ENCODE measurements at places on chromosomes 4 and X.
A peak's percentile ranks its signal among the peaks of the same experiment; 100 is the strongest.

DNA sequence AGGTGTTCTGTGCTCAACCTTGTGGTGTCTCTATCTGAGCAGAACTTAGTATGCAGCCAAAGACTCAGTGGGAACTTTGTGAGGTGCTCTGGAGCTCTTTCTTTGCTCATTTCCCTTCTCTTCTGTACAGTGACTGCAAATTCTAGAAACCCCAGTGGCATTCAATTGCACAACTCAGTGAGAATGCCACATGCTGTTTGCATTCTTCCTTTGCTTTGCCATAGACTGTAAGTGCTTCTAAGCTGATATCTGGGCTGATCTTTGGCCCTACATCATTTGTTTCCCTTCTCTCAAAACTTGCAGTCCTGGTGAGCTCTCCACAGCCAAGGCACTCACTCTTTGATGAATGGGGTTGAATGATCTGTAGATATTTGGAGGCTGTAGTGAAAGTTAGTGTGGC lies 7.0 kb downstream of the PNMA3 start:
- DNase-seq, result no peak

DNA sequence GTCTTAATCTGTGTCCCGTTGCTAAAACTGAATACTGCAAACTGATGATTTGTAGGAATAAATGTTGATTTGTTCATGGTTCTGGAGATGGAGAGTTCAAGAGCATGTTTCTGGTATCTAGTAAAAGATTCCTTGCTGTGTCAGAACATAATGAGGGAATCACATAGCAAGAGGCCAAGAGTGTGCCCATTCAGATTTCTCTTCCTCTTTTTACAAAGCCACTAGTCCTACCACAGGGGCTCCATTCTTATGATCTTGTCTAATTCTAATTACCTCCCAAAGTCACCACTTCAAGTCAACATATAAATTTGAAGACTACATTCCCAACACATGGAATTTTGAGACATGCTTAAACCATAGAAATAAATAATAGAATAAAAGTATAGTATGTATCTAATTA lies 608.8 kb upstream of the EPHA5 start:
- DNase-seq, result no peak

GRCh38 chr4:137213372-137214173 lies 318.7 kb downstream of the PCDH18 start:
- DNase-seq, result no peak

- no peak for DNase-seq
Observed at GRCh38 chr4:184889666-184890335, 64.0 kb upstream of the ACSL1 start.

GRCh38 chr4:4662230-4662629 lies 120.4 kb upstream of the STX18 start:
- no peak for DNase-seq

DNA sequence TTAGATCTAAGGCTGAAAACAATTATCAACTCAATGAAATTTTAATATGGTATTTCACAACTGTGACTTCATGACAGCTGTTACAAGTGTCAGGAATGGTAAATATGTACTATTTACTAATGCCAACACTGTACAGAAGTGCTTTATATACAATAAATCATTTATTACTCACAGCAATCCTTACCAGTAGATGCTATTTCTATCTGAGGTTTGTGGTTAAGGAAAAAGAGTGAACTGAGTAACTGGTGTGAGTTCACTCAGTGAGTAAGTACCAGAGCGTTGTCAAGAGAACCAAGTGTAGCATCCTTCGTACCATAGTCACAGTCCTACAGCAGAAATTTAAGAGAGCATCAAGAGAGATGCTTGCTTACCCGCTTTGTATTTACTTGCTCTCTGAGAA lies 23.3 kb downstream of the MTHFD2L start:
- DNase-seq, result no peak

DNA sequence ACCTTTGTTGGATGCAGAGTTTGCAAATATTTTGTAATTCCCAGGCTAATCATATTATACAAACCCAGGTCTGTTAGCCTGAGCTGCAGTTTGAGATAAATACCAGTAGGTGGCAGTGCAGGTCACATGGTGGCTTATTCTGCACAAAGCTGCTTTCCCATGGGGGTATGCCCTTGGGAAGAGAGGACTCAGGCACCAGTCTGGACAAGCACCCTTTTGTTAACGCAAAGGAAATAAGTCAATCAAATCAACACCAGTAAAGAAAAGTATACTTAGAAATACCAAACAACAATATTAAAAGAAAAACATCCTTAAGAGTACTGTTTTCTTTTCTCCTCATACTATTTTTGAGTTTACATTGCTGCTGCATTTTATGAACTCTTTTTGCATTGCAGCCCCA lies 389.0 kb upstream of the ZFP42 start:
- peak; percentile 31 for DNase-seq

DNA sequence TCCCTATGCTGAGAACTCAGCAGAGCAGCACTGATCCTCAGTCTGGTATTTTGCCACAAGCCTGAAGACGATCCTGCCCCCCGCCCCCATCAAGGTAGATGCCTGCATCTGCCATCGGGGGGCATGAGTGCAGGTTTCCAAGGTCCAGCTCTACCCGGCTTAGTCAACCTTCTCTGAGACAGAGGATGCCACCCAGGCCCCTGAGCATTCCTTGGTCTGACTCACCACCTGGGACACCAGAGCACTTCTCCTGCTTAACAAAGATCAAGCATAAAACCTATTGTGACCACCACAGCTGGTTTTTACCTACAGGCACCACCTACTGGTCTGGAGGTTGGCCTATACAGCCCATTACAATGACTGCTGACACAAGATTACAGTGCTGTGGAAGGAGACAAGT lies 1168.1 kb downstream of the PCDH19 start:
- DNase-seq, result no peak

DNA sequence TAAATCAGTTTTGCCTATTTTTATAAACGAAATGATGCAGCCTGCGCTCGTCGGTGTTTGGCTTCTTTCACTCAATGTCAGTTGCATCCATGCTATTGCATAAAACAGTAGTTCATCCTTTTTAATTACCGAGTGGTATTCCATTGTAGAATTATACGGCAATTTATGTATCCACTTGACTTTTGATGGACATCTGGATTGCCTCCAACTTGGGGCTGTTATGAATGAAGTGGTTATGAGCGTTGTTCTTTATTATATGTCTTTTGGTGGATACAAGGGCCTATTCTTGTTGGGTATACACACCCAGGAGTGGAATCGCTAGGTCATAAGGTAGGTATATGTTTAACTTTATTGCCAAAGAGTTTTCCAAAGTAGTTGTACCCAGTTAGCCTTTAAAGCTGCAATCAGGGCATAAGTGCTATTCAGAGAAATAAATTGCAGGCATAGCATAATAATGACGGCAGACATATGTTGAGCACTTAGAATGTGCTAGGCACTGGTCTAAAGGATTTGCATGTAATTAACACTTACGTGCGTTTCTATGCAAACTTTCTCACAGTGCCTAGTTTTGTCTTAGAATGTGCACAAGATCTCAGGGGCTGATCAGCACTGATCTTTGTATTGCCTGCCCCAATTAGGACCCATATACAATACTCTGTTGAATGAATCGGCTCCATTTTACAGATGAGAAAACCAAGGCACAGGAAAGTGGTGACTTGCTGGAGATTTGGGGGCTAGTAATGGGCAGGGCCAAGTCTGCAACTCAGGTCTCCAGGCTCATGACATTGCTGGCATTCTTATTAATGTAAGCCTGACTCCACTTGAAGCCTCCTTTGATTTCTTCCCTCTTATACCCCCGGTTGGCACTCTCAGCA lies 407.0 kb downstream of the BCOR start:
- DNase-seq, result no peak

DNA sequence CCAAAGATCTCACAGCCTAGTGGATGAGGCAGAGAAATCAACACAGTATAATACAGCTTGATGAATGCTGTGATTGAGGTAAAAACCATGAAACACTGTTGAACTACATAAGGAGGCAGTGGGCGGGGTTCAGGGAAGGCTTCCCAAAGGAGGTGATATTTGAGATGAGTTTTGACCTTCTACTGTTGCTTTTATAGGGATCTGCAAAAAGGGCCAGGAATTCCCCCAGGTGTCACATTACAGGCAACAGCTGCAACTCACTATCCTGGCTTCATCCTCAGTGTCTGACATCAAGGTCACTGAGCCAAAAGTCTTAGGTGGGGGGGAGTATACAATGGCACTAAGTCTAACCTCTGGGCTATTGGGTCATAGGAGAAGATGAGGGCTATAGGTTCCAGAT lies 185.7 kb upstream of the NRK start:
- DNase-seq, result peak; percentile 36

DNA sequence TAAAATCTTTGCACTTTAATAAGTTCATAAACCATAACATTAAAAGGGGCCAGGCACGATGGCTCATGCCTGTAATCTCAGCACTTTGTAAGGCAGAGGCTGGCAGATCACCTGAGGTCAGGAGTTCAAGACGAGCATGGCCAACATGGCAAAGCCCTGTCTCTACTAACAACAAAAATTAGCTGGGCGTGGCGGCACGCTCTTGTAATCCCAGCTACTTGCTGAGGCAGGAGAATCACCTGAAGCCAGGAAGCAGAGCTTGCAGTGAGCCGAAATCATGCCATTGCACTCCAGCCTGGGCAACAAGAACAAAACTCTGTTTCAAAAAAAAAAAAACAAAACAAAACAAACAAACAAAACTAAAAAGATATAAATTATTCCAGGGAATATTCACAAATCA lies 595.2 kb upstream of the LCORL start:
- no peak for DNase-seq

- DNase-seq, result peak; percentile 70
Observed at GRCh38 chr4:172356016-172356415, 542.8 kb downstream of the GALNTL6 start.

- DNase-seq, result peak; percentile 72
Observed at GRCh38 chr4:107824350-107825071, at the start of gene SGMS2. TSS of gene SGMS2 (plus strand) at chr4:107824932. CDS start at chr4:107895554, 70,622 bp downstream.

DNA sequence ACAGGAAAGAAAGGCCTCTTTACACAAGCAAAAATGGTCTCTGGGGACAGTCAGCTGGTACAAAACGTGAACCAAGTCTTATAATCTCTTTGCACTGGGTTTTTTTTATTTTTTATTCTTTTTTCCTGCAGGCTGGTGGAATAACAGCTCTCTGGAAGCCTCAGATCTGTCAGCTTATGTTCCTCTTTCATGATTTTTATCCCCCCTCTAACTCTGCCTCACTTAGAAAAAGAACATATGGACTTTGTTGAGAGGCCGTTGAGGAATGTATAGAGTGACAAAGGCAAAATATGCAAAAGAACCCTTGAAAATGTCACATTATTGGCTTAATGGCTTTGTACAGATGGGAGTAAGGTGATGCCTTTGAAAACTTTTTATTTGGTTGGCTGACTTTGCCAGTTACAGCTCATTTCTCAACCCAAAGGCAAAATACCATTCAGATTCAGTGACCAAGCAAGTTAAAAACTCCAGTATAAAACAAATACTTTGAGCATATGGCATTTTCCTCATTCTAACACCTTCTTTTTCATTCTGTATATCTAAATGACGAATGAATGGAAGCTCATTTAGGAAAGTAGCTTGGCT lies 111.1 kb downstream of the RNF150 start:
- no peak for DNase-seq

DNA sequence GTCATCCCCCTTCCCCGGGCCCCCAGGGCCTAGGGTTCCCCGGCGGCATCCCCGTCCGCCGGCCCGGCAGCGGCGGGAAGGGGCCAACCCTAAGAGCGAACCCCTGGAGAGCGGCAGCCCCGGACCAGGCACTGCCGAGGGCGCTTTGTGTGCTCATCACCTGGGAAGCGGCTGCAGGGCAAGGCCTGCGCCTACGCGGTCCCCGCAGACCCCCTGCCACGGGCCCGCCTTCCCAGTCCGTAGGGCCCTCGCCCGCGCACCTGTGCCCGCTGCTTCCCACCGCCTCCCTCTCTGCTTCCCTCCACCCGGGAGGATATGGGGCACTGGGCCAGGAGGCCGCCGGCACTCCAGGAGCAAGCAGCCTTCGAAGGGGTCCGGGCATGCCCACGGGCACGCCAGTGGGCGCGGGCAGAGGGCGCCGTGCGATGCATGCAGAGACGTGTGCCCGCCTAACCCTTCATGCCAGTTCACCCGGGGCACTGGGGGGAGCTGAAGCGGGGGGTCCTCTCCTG lies 2.6 kb downstream of the FLNA start:
- DNase-seq, result no peak

DNA sequence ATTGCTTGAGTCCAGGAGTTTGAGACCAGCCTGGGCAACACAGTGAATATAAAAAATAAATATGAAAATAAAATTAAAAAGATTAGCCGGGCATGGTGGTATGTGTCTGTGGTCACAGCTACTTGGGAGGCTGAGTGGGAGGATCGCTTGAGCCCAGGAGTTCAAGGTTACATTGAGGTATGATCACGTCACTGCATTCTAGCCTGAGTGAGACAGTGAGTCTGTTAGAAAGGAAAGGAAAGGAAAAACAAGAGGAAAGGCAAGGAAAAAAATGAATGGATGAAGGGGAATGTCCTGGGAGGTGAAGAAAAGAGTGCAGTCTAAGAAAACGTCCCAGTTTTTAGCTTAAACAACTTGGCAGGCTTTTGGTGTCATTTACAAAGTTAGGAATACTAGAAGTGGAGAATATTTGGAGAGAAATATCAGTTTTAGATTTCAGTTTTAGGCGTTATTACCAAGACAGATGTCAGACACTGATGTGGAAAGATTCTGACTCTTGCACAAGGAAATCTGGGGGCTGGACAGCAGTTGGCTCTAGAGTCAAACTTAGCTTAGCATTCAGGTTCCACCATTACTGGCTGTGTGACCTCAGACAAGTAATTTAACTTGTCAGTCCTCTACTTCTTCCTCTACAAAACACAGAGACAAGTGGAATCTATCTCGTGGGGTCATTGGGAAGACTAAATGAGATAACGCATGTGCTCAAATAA lies 139.0 kb downstream of the TSPAN5 start:
- DNase-seq, result no peak

GRCh38 chr4:123674762-123675465 lies 278.3 kb downstream of the SPRY1 start:
- no peak for DNase-seq

DNA sequence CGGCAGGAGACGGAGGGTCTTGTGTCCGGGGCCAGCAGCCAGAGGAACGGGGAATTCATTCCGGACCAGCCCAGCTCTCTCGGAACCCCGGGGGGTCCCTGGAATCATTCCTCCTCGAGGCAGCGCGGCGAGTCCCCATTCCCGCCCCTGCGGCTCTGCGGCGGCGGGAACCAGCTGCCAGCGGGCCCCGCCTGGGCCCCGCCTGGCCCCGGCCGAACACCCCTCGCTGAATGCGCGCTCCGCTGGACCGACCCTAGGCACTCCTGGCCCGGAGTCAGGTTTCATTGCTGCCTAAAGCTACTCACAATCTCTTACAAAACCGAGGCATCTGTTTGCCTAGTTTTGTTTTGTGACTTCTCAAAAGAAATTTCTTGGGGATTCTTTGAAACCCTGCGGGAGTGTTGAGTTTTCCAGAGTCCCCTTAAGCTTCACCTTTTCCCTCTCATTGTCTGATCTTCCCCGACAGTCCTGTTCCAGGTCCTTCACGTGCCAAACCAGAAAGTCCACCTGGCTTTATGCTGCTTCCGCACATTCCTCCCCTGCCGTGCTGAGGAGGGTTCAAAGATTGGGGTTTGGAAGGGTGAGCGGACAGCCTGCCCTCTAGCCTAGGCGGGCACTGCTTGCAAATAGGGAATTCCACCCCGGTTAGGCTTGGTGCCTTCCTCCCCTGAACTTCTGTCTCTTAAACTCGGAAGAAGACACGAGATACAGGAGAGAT lies 789 bp downstream of the ARHGAP10 start:
- DNase-seq, result peak; percentile 67

- no peak for DNase-seq
Observed at GRCh38 chr4:134027931-134028330, 173.7 kb downstream of the PABPC4L start.

GRCh38 chrX:139776599-139776998 lies 68.6 kb upstream of the MCF2 start:
- no peak for DNase-seq

GRCh38 chr4:162506253-162506652 lies 342.5 kb upstream of the FSTL5 start:
- DNase-seq, result no peak

GRCh38 chr4:182405087-182405486 lies 161.9 kb downstream of the TENM3 start:
- no peak for DNase-seq

Measured in SJCRH30 (cell line).